D341Med (cell line): ENCODE measurements at places on chromosomes 7 and 10.
A peak's percentile ranks its signal among the peaks of the same experiment; 100 is the strongest.

DNA sequence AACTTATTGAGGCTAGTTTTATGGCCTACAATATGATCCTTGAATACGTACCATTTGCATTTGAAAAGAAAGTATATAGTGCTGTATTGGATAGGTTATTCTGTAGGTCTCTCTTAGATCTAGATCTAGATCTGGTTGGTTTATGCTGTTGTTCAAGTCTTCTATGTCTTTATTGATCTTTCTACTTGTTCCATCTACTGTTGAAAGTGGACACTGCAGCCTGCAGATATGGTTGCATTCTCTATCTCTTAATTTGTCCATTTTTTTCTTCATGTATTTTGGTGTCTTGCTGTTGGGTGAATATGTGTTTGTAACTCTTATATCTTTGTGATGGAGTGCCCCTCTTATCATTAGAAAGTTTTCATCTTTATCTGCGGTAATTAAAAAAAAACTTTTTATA lies 139.4 kb upstream of the PCDH15 start:
- no peak for DNase-seq

- DNase-seq: no peak
Measured at GRCh38 chr7:36357054-36357453, 32.6 kb upstream of the ANLN start.

GRCh38 chr7:89223900-89224395 lies 428.4 kb upstream of the TEX47 start:
- DNase-seq: peak; percentile 8

DNA sequence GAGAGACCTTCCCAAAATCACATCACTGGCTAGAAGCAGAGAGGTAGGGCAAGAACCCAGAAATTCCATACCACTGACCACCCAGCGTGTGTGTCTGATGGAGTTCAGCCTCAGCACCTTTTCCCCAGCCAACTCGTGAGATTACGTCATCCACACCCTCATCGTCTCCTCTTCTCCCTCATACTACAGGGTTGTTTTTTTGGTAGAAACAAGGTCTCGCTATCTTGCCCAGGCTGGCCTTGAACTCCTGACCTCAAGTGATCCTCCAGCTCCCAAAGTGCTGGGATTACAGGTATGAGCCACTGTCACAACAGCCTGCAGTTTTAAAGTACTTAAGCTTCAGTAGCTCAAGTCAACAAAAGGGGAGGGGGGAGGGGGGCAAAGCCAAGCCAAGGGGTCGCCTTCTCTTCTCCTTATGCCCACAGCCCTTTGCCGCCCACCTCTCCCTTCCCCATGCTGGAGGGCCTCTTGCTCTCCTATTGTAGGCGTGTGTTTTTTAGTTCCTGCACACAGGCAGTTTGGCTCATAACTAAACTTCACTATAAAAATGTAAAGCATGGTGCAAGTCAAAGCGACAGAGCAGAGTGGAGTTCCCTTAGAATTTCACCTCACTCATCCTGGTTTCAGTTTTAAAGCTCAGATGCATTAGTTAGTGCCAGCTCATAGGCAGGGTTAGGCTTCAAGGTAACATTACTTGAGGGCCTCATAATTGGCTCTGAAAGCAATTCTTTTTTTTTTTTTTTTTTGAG lies 5.2 kb upstream of the PRDX3 start:
- DNase-seq: no peak

GRCh38 chr10:59970396-59971368 lies 64.3 kb upstream of the CCDC6 start:
- DNase-seq: no peak

DNA sequence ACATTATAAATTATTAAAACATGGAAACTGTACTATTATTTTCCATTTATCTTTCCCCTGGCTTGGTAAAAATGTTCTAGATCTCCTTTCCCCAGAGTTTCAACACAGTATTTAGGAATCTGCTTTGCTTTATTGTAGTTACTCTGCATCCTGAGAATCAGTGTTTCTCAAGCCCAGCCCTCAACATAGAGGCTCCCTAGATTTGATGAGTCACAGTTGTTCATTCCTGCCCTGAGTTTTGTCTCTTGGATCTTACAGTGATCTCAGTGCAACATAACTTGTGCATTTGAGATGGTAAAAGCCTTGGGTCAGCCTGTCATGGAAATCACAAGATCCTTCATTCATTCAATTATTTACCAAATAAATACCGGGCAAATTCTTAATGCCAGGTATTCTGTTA lies 63.0 kb downstream of the VAX1 start:
- no peak for DNase-seq

GRCh38 chr7:30584415-30584814 lies 10.3 kb upstream of the GARS1 start:
- no peak for DNase-seq

DNA sequence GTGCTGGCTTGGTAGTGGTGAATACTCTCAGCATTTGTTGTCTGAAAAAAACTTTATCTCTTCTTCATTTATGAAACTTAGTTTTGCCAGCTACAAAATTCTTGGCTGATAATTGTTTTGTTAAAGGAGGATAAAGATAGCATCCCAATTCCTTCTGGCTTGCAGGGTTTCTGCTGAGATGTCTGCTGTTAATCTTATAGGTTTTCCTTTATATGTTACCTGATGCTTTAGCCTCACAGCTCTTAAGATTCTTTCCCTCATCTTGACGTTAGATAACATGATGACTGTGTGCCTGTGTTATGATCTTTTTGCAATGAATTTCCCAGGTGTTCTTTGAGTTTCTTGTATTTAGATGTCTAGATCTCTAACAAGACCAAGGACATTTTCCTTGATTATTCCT lies 9.9 kb upstream of the MRPS33 start:
- no peak for DNase-seq

GRCh38 chr7:36287371-36288241 lies 102.1 kb upstream of the ANLN start:
- DNase-seq: no peak

- no peak for DNase-seq
Measured at GRCh38 chr7:102260856-102261255, 25.8 kb upstream of the SH2B2 start.

DNA sequence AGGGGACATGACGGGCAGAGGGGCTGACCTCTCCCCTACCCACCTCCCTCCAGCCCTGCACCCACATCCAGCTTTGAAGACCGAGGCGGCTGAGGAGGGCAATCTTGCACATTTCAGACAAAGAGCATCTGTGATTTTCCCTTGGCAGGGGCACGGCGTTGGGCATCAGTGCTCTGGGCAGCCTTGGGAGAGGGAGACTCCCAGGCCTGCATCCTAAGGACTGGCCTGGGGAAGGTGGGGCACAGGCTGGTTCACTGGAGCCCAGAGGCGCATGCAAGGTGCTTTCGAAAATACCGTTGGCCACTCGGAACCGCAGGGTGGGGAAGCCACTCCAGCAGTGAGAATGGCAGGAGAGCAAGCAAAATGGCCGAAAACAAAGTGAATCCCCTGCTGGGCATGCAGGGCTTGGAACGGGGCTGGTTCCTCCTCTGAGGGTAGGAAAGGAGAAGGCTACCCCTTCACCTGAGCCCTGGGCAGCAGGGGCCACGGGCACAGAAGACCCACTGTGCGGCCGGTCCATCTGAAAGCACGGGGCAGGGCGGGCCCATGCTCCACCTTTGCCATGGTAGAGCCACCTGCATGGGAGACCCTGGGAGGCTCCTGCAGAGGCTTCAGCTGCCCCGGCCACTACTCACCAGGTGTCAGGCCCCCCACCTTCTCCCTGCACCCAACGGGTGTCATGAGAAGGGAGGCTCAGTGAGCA lies 49.8 kb downstream of the EBF3 start:
- no peak for DNase-seq

DNA sequence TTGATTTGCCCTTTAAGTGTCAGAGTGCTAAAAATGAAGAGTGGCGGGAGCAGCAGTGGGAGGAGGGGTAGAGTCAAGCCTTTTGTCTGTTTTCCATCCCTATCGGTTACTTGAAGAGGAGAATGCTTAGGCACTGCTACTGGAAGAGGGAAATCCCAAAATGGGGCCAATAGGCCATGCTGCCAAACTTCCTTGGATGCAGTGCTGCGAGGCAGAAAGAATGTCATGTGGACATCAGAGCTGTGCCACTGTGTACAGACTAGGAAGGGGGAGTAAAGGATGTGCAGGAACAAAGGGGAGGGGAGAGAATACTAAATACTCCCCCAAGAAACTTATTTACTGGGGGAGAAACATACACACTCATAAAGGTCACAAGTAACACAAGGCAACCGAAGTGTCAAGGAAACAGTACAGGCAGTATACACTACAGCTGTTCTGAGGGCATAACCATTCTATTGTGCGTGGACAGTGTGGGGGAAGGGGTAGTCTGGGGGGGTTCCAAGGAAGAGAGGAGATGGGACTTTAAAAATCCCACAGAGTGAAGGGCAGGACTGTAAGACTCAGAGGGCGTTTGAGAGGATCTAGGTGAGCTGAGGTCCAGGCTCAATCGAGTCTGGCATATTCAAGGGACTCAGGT lies 228.7 kb upstream of the PLXNA4 start:
- DNase-seq: no peak

- no peak for DNase-seq
Measured at GRCh38 chr7:12229046-12229445, 18.0 kb downstream of the TMEM106B start.

DNA sequence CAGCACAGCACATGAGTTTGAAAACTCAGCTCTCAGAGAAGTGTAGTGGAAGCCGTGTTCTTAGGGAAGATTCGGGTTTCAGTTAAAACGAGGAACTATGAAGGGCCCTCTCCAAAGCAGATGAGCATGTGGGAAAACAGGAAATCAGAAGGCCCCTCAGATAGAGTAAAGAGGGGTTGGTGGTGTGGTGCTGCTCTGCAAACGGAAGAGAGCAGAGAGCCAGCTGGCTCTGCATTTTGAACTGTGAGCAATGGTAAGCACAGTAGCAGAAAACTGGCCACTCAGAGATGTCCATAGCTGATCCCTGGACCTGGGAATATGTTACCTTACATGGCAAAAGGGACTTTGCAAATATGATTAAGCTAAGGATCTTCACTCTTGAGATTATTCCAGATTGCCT lies 27.9 kb upstream of the CUL1 start:
- DNase-seq: no peak

GRCh38 chr10:130369645-130370381 lies 233.6 kb downstream of the GLRX3 start:
- no peak for DNase-seq

GRCh38 chr7:57685418-57685817 lies 235.4 kb downstream of the ZNF716 start:
- DNase-seq: no peak

DNA sequence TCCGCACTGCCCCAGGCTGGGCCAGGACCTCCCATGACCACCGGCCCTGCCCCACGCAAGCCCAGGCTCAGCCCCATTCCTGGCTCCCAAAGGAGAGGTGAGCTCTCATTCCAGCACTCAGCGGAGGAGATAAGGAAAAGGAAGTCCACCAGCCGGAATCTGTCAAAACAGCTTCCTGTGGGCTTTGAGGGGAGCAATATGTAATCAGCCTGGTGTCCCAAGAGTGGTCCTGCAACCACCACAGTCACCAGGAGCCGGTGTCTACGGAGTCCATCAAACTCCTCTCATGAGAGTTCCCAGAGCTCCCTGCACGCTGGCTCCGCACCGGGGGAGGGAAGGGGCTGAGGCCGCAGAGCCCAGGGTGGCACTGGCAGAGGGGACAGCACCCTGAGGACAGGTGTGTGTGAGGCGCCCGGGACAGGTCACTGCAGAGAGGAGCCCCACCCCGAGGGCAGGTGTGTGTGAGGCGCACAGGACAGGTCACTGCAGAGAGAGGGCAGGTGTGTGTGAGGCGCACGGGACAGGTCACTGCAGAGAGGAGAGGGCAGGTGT lies 57.9 kb downstream of the STK32C start:
- DNase-seq: no peak

DNA sequence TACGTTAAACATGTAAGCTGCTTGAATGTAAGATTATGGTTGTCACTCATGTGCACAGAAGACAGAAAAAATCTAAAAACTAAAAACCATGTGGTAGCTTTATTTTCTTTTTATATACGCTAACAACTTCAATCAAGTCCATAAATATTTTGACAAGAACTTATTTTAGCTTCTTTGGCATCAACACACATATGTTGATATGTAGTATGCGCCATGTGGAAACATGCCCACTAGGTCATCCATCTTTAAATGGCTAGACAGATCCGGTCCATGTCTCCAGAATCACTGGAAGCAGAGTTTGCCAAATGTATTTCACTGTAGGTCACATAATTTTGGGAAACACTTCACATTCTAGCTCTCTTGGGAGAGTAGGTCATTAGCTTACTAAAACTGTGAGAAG lies 261.5 kb upstream of the IMMP2L start:
- no peak for DNase-seq

DNA sequence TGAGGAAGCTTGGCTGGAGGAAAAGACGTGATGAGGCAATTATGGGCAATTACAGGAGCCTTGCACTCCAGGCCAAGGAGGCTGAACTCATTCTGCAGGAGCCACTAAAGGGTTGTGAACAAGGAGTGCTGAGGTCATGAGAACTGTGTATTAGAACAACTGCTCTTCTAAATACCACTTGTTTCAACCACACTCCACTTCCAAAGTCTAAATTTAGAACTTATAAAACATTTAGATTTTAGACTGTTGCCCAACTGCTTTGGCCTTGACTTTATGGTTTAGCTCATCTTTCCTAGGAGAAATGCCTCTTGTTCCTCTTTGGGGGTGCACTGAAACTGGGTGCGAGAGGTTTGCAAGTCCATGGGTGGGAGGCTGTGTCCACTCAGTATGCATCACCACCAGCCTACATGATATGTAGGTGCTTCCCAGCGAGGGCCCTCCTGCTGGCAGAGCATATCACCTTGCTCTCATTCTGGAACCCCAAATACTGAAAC lies 199.7 kb upstream of the AOAH start:
- no peak for DNase-seq

GRCh38 chr10:15603446-15604011 lies 116.2 kb downstream of the ITGA8 start:
- no peak for DNase-seq

DNA sequence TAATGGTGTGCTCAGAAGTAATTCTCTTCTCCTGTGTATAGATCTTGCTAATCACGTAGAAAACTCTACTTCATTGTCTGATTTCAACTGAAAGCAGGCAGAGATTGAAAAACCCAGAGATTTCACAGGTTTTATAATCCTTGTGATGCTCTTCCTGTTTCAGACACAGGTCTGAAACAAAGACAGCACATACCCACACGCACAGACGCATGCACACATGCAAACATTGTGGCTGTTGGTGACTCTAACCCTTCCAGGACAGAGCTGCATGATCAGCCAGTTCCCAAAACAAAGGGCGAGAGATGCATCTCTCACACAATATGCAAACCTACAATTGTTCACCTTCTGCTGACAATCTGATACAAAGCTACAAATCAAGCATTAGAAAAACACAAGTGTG lies 11.1 kb upstream of the TFEC start:
- DNase-seq: no peak

- no peak for DNase-seq
Measured at GRCh38 chr10:132575320-132576201, 38.0 kb downstream of the INPP5A start.
